ENCODE measurements at places on chromosomes 7 and 10.

DNA sequence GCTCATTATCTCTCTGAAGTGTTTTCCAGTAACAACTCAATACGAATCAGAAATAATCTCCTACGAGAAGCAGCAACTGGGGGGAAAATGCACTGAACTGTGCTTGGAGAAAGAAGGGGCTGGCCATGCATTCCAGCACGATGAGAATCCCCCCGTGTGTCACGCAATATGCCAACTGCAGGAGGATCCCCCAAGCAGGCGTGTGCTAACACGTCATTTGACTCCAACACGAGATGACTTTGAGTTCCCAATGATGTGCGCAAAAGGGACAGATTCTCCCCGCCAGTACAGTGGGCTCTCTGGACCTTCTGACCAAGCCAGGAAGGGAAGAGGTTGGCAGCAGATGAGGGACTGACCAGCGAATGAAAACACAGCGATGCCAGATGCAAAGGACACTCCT lies 105.5 kb downstream of the KCNMA1 start:
- DNase-seq: peak; percentile 44

- peak; percentile 70 for DNase-seq
Measured at GRCh38 chr10:15719899-15720634, at the start of gene ITGA8. TSS of gene ITGA8 (minus strand) at chr10:15719922. CDS start at chr10:15719771, 151 bp downstream.

GRCh38 chr10:84783386-84783785 lies 455.0 kb downstream of the CCSER2 start:
- DNase-seq: peak; percentile 14

- no peak for DNase-seq
Measured at GRCh38 chr7:122626785-122627184, 72.1 kb downstream of the RNF133 start.

GRCh38 chr10:75650648-75651047 lies 219.2 kb downstream of the LRMDA start:
- no peak for DNase-seq

DNA sequence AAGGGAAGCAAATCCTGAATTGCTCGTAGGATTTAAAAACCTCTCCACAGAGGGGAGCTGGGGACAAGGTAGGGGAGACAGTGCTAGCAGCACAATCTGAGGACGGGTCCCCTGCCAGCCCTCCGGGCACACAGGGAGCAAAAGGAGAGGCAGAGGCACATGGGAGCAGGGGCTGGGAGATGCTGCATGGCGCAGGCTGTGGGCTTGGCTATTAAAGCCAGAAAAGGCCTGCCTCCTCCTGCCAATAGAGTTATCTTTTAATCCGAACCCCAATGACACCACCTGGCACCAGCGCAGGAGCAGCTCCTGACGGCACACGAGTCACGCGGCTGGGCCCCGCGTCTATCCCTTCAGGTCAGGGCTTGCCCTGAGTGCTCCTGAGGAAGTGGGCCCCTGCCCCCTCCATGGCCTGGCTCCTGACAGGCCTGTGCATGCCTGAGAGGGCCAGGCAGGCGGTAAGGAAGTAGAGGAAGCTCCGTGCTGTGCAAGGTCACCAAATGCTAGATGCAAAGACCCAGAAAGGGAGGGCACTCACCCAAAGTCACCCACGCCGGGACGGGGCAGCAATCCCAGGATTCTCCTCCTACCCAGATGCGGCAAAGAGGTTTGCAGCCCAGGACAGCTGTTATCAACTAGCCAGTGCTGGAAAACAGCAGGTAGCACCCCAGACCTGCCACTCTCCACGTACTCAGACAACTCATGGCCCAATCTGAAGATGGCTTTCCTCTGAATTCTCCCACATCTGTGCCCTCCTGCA lies 28.1 kb downstream of the DLG5 start:
- DNase-seq: no peak

GRCh38 chr7:111290419-111290818 lies 199.5 kb downstream of the LRRN3 start:
- DNase-seq: no peak

DNA sequence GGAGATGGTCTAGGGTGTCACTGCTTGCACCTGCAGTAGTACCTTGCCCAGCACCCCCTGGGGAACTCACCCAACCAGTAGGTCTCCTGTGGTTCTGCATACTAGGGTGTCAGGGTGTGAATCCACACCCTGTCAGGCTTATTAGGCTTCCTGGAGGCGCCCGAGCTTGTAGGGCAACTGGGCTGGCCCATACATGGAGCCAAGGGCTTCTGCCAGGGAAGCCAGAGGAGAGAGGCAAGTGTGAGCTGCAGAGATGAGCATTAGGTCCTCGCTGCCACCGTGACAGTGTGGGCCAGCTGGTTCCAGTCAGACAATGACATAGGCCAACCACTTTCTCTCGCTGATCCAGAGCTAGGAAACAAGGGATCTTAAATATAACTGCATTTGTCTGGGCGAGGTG lies 11.2 kb downstream of the MXI1 start:
- no peak for DNase-seq

All from AG08396 (cell line).